ENCODE measurements at places on chromosomes 5 and 9.
A peak's percentile ranks its signal among the peaks of the same experiment; 100 is the strongest.

GRCh38 chr5:108003178-108003577 lies 332.4 kb upstream of the EFNA5 start:
- peak; percentile 50 for DNase-seq

DNA sequence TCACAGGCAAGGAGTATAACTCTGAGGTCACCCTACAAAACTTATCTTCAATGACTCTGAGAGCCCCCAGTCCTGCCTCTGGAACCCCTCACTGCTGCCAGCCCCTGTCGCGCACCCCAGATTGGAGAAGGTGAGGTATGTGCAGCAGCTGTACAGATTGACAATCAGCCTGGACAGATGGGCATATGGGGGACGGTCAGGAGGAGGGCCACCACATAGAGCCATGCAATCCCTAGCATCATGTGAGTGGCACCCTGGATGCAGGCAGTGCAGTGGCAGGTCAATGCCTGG lies 90.1 kb downstream of the LMX1B start:
- DNase-seq: peak; percentile 6

DNA sequence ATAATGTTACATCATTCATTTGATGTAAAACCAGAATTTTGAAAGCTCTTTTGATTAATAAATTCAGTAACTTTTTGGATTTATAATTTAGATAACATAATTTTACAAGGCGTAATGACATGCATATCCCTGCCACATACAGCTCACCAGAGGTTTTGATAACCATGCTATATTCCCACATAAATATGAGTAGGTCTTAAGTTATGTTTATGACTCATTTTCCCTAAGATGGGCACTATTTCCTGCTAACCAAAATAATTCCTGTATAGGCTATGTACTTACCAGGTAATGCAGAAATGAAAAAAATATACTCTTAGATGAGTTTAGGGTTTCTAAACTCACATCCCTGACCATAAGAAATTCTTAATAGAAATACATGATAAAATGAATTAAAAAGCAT lies 93.9 kb upstream of the EDIL3 start:
- DNase-seq: no peak

GRCh38 chr5:39498278-39498952 lies 73.6 kb upstream of the DAB2 start:
- DNase-seq: no peak

DNA sequence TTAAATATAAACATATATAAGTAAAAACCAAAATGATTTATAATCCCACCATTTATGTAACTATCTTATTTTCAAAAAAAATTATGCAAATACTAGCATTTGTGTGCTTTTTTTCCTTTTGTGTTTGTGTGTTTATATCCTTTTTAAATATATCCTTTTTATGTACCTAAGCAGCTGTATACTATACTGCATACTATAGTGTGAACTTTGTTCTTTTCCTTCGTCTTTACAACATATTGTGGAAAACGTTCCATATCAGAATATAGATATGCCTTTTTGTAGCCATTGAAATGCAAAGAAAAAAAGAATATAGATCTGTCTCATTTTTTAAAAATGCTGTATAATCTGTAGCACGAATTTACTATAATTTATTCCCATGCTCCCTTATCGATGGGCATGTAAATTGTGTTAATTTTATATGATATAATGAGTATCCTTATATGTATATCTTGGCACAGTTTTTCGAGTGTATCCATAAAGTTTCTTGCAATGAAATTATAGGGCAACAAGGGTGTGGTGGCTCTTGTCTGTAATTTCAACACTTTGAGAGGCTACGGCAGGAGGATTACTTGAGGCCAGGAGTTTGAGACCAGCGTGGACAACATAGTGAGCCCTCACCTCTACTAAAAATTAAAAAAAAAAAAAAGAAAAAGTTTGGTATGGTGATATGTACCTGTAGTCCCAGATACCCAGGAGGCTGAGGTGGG lies 83.3 kb downstream of the STK32A start:
- no peak for DNase-seq

DNA sequence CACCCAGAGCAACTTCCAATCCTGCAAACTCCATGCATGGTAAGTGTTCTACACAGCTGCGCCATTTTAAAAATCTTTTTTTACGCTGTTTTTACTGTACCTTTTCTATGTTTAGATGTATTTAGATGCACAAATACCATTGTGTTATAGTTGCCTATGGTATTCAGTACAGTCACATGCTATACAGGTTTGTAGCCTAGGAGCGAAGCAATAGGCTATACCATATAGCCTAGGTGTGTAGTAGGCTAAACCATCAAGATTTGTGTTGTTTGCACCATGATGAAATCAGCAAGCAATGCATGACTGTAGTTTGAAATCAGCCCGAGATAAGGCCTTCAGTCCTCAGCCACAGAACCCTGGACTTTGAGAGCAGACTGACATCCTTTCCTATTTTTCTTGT lies 101.2 kb downstream of the LIX1 start:
- no peak for DNase-seq

- no peak for DNase-seq
These were observed 336.1 kb upstream of the SLC30A5 start for GRCh38 chr5:68757626-68758212.

DNA sequence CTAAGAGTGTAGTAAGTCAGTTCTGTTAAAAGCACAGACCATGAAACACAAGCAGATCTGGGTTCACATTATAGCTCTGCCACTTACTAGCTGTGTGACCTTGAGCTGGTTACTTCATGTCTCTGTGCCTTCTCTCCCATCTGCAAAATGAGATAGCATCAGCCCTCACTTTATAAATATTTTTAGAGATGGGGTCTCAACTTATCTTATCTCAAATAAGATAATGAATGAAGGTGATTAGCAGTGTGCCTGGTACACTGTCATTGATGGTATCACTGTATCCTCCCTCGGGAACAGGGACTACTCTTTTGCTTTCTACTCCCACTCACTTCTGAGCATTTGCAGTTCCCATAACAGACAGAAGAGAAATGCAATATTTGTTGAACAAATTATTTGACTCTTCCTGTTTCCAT lies 52.4 kb downstream of the GALNT10 start:
- DNase-seq: no peak

- no peak for DNase-seq
These were observed 108.7 kb downstream of the LIFR start for GRCh38 chr5:38447786-38448185.

- no peak for DNase-seq
These were observed 22.4 kb downstream of the NIPSNAP3B start for GRCh38 chr9:104786293-104786692.

GRCh38 chr5:35810601-35811000 lies 46.1 kb upstream of the IL7R start:
- DNase-seq: no peak

GRCh38 chr9:37989701-37990100 lies 79.3 kb downstream of the SHB start:
- DNase-seq: no peak

DNA sequence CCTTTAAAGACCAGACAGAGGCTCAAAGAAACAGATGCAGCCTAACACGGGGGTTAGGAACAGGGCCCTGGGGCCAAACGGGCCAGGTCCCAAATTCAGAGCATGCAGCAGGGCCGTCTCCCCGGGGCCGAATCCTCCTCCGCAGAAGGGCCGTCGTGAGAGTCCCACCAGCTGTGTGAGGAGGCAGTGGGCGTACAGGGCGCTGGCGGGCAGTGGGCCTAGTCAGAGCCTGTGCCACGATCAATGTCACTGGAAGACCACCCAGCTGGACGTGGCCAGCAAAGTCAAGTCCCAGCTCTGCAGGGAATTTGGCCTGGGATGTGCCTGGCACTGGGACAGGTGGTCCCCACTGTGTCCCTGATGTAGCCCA lies 15.8 kb upstream of the FCN2 start:
- no peak for DNase-seq

DNA sequence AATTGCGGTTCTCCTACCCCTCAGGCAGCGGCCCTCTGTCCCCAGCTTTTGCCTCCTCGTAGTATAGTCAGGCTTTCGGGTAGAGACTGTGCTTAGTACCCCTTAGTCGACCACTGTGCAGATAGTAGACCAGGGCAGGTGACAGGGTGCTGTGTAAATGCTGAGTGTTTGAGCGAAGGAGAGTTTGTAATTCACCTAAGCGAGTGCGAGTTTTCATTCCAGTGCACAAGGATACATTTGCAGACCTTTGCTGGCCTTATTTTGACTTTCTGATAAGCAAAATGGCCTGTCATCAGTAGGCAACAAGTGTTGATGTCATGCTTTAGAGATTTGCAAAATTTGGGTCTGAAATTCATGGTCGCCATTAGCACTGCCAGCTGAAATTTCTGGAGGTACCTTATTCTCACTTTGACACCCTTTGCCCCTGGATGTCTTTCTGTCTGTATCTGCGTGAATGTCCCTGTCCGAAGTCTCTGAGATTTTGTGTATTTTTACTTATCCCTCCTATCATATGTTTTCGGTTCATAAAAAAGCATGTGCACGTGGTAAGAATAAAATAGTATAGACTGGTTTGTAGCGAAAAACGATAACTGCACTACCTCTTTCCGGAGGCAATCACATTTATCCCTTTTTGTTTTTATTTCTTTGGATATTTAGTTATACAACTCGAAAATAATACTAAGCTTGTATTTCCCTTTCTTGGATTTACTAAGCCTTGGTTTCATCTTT lies 1.9 kb downstream of the LMNB1 start:
- no peak for DNase-seq

DNA sequence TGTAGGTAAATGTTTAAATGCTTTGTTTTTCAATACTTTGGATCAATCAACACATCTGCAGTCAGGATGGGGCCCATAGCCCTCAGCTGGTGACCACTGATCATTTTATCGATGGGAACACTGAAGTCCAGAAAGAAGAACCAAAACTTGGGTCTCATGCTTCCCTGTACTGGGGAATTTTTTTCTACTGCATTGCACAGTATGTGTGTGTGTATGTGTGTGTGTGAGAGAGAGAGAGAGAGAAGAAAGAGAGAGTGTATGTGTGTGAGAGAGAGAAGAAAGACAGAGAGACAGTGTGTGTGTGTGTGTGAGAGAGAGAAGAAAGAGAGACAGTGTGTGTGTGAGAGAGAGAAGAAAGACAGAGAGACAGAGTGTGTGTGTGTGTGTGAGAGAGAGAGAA lies 202.9 kb upstream of the MSX2 start:
- no peak for DNase-seq

DNA sequence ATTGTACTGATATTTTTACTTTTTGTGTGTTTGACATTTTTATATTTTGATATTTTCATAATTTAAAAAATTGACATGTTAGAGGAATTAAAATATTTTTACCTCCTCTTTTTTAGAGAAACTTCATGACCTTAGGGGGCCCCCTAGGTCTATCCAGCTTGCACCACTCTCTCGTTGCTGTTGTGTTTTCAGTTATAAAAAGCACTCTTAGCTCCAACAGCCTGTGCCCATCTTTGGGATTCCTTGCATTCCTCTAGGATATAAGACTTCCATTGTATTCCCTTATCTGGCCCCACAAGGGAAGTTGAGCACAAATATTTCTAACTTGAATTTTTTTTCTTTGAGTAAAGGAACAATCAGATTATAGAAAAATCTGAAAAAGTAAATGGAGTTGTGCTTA lies 245.3 kb downstream of the SH3GL2 start:
- no peak for DNase-seq

GRCh38 chr9:20030221-20030620 lies 241.4 kb upstream of the SLC24A2 start:
- DNase-seq: no peak

GRCh38 chr5:115559524-115559923 lies 14.9 kb upstream of the FEM1C start:
- peak; percentile 60 for DNase-seq

GRCh38 chr9:126033318-126033717 lies 286.1 kb downstream of the PBX3 start:
- DNase-seq: no peak

- no peak for DNase-seq
These were observed 24.2 kb downstream of the PCDHGC5 start for GRCh38 chr5:141512911-141513626.

- DNase-seq: no peak
These were observed 498.3 kb downstream of the IRX1 start for GRCh38 chr5:4093970-4094369.

DNA sequence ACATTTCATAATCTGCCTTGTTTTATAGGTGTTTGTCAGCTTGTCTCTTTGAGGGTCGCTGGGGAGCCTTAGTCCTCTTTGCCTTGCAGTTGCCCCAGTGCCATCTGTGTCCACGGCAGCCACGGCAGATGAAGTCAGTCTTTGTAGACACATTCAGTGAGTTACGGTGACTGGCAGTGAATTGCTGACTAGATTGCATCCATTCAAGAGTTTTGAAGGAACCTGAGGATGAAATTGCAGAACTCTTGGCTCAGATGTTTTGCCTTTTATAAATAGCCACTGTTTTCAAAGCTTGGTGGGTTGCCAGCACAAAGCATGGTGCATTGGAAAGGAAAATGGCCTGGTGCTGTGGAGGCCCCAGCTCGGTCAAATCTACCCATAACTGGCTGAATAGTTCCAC lies 125.6 kb downstream of the TRIO start:
- no peak for DNase-seq

- DNase-seq: no peak
These were observed 288.9 kb downstream of the RAB3C start for GRCh38 chr5:58871648-58872242.

DNA sequence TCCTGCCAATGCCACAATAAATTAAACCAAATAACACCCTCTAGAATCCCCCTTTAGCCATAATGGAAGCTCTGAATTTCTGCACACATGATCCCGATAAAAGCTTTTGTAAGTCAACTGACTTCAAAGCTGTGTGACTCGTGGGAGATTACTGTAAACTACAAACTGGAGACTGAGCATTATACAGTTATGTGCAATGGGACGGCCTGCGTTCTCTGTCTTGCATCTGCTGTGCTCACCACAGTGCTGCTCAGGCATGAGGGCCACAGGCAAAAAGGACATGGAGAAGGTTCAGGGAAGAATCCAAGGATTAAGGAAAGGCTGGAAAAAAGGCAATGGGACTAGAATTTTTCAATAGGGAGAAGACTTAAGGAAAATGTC lies 184.2 kb downstream of the FANCC start:
- DNase-seq: no peak

DNA sequence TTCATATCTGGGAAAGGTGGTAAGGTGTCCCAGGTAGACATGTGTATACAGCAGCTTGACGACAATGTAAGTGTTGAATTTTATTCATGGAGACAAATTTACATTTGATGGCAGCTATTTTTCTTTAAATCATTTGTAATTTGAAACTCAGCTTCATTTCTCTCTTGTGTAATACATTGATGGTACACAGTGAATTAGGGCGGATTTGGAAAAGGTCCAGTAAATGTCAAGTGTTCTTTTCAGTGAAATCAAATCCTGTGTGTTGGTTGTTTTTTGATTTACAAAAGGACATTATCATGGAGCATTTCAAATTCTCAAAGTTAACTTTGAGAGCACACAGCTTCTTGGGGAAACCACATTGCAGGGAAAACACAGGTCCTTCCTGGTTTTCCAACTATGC lies 30.0 kb upstream of the PCSK1 start:
- DNase-seq: no peak
